ENCODE measurements at places on chromosomes 6 and 20. TPM values are rescaled to one million over a fixed set of nuclear protein-coding genes. Genes with fewer than 3 reads are reported as not detected.

Gene SLCO4A1
- polyA plus RNA-seq, result 1.4 TPM

GRCh38 chr20:52484438-52484837, 292.9 kb upstream of the ZFP64 start:
- no peaks in the 10 kb centered on the region for H3K4me1 ChIP-seq
- no peak overlapping the region for H3K27ac ChIP-seq
- no peaks in the 10 kb centered on the region for H3K27me3 ChIP-seq
- H3K36me3 ChIP-seq, result no peaks in the 10 kb centered on the region
- no peak overlapping the region for H3K4me3 ChIP-seq

Gene RAD21L1
- polyA plus RNA-seq, result not detected

Gene PLCB1
- polyA plus RNA-seq, result 0.32 TPM

Gene GTSF1L
- polyA plus RNA-seq, result not detected

DNA sequence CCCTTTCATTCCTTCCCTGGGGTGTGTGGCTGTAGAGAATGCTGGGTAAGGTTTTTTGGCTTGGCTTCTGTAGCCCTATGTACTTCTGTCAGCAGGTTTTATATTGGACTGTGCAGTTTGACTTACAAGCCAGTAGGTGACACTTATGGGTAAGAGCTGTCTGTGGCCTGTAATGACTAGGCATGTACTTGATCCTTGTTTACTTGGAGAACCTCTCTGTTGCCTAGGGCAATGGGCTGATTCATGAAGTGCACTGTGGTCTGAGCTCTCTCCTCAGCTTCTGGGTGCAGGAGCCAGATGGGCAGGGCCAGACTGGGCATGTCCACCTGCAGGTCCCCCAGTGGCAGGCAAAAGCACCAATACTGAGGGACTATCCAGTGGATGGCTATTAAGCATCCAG, 544.6 kb downstream of the ADGRB3 start:
- no peak for DNase-seq
- no peaks in the 10 kb centered on the region for H3K27me3 ChIP-seq
- H3K27ac ChIP-seq, result no peak overlapping the region
- H3K4me1 ChIP-seq, result no peaks in the 10 kb centered on the region
- no peaks in the 10 kb centered on the region for H3K36me3 ChIP-seq
- no peak overlapping the region for H3K4me3 ChIP-seq

- no peak overlapping the region for H3K4me3 ChIP-seq
- no peak for DNase-seq
- no peak overlapping the region for H3K27ac ChIP-seq
- no peaks in the 10 kb centered on the region for H3K27me3 ChIP-seq
These were observed 11.9 kb upstream of the ZNF343 start for GRCh38 chr20:2520617-2521016.

Gene WFDC11
- not detected for polyA plus RNA-seq

Gene ISM1
- polyA plus RNA-seq, result 2.2 TPM

DNA sequence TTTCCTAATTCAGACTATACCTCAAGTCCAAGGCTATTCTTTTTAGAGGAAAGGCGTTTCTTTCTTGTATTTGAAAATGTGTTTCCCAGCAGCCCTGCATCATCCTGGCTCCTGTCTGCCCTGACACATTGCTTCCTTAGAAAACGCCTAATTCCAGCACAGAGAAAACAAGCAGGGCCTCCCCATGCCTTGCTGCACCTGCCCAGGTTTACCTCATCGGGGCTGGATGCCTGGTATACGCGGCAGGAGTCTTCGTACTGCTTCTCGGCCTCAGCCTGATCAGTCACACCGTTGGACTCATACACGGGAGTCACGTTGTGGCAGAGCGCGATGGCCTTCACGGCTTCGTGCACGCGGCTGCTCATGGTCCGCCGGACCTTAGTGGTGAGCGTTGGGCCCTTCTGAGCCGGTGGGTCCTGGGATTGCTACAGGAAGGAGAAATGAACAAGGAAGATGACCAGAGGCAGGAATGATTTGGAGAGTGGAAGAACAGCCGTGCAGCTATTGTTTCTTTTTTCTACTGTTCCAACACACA, 111.4 kb downstream of the ATP9A start:
- peaks cover 16% of the 10 kb centered on the region for H3K4me1 ChIP-seq
- no peaks in the 10 kb centered on the region for H3K36me3 ChIP-seq
- H3K27ac ChIP-seq, result no peak overlapping the region
- no peak for DNase-seq

Gene EBF4
- polyA plus RNA-seq, result not detected

- no peaks in the 10 kb centered on the region for H3K27me3 ChIP-seq
- no peaks in the 10 kb centered on the region for H3K36me3 ChIP-seq
- no peak overlapping the region for H3K4me3 ChIP-seq
- DNase-seq, result no peak
- H3K4me1 ChIP-seq, result no peaks in the 10 kb centered on the region
These were observed 525.4 kb upstream of the ID4 start for GRCh38 chr6:19311786-19312185.

DNA sequence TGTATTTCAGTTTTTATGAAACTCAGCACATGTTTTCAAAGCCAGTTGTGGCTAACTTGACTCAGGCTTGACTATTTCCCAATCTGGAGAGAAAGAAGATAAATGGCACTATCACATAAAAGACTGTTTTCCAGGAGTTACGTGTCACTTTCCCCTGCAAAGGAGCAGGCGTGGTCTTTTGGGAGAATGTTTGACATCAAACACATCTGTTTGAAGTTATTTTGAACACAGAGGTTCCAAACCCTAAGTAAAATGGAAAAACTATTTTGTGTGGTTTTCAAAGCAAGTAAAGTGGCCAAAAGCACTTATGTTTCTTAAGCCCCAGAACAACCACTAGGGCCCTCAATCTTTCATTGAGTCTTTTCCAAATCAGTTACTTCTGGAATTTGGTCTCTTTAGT, 89.7 kb downstream of the FOXF2 start:
- H3K27me3 ChIP-seq, result no peaks in the 10 kb centered on the region
- no peak overlapping the region for H3K4me3 ChIP-seq
- no peak overlapping the region for H3K27ac ChIP-seq
- H3K4me1 ChIP-seq, result peaks cover 19% of the 10 kb centered on the region

Gene VAPB
- 20.9 TPM for polyA plus RNA-seq

- no peaks in the 10 kb centered on the region for H3K4me1 ChIP-seq
- no peak for DNase-seq
- no peaks in the 10 kb centered on the region for H3K36me3 ChIP-seq
- H3K4me3 ChIP-seq, result no peak overlapping the region
These were observed 234.1 kb upstream of the PMEPA1 start for GRCh38 chr20:57943950-57944349.

GRCh38 chr20:24018796-24019195, 30.2 kb upstream of the GGTLC1 start:
- H3K36me3 ChIP-seq, result no peaks in the 10 kb centered on the region
- DNase-seq, result peak; percentile 36
- H3K27ac ChIP-seq, result no peak overlapping the region

DNA sequence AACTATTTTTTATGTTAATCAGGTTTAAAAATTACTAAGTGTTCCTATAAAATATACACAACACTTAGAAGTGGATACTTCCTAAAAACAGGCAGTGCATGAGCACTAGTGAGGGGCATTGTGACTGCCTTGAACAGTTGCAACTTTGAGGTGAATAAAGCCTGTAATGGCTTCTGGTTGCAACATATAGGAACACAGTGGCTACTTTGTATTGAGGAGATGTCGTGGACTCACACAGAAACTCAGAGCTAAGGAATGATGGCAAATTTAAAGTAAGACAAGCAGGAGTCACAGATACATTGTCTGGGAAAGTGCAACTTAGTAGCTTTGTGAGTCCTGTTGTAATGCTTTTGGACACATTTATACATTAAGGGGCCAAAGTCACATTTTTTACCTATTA, 861 bp upstream of the HLA-A start:
- no peak overlapping the region for H3K4me3 ChIP-seq
- H3K27me3 ChIP-seq, result no peaks in the 10 kb centered on the region
- peak overlapping the region; percentile 93 for H3K27ac ChIP-seq
- DNase-seq, result no peak
- peaks cover 2% of the 10 kb centered on the region for H3K36me3 ChIP-seq

Gene GMDS
- polyA plus RNA-seq, result 22.1 TPM

DNA sequence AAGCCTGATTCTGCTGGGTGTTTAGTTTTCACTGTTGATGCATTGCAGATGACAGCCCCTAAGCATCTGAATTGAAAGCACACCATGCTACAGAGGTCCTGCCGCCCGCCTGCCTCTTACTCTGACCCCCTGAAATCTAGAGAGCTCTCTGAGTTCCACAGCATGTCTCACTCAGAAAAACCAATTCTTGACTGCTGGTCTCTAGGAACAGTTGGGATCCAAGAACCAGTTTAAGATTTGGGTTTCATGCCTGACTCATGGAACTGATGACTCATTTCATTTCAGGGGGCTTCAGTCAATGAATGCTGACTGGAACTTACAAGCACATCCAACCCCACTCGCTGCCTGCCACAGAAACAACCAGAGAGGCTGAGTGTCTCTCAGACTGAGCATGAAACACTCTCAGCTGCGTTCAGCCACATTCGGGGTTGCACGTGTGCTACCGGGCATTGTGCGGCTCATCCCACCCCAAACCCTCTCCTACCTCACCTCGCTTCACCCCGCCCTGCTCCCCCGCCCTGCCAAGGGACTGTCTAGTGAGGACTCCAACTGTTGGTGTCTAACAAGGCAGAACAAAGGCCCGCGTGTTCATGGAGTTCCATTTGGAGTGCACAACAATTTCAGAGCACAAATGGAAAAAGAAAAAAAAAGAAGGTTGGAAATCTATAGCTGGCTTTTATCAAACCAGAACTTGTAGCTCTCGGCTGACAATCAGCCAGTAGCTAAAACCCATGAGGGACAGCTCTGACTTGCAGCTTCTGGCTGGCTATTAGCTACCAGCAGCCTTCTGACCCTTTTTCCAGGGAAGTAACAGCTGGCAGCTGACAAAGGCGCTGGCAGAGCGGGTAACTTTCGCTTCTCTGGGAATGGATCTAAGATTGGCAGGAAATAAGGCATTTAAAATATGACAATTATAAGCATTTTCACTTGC, 20.0 kb upstream of the TRAF3IP2 start:
- no peaks in the 10 kb centered on the region for H3K27me3 ChIP-seq
- H3K36me3 ChIP-seq, result no peaks in the 10 kb centered on the region
- no peak for DNase-seq
- peak overlapping the region; percentile 69 for H3K4me3 ChIP-seq
- peaks cover 37% of the 10 kb centered on the region for H3K4me1 ChIP-seq

All from keratinocyte (primary cell).